Activated CD8-positive, alpha-beta memory T cell treated with anti-CD3 and anti-CD28 coated beads for 24 hours (primary cell): ENCODE measurements at places on chromosomes 6 and 20.

DNA sequence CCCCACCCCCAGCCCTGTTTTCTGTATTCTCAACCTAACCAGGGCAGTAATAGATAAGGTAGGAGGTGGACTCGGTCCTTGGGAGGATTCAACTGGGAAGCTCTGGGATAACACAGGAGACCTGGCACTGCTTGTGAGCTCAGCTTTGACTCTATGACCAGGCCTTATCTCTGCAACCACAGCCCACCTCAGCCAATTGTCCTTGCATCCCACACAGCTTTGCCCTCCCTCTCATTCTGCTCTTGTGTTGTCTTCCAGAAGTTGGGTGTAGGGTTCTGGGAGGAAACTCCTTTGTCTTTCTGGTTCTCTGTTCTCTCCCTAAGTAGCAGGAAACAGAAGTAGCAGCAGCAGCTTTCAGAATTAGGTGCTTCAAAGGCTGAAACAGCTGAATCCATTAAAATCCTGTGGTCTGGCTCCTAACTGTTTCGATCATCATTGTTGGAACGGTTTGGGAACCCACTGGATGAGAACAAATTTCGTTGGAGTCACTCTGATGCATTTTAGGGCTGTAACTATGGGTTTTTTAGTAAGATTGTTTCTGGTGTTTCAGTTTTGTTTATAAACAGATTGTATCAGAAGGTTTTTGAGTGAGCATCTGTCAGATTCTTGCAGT is 32.4 kb upstream of the SNX9 start:
- no peak for DNase-seq

DNA sequence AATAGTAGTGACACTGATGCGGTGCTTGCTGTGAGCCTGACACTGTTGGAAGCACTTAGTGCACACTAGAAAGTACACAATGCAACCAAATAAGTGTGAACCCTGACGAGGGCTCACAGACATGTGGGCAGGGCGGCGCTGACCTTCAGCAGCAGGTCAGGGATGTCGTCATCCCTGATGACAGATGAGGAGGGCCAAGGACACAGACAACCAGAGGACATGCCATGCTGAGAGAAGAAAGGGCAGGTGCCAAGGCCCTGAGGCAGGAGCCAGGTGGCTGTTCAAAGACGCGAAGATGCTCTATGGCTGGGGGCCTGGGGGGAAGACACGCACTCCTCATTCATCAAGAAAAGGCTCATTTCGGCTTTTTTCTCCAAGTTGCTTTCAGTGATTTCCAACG is 176.4 kb upstream of the CST7 start:
- DNase-seq: no peak

DNA sequence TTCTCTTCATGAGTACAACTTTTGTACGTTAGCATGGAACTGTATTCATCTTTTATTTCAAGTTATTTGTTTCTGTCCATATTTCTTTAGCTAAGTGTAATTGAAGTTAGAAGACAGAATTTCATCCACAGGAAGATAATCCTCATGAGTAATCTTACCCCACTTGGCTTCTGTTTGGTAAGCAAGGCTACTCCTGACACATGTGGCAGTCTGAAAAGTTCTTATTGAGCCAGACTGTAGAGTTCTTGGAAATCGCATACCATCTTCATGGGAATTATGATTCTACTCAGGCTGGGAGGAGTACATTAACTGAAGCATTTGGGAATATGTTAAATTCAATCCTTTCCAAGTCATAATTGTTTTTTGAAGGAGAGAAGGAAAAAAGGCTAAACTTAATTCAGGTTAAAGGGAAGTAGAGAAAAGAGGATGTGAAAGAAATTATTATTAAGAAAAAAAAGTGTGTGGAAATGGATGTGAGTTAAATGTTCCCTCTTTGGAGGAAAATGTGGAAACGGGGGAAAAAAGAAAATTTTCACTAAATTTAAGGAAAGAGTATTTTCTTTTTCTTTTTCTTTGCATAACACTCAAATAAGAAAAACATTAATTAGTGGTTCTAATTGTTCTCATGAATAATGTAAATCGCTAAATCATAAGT is 41.5 kb upstream of the TENT5A start:
- DNase-seq: no peak

DNA sequence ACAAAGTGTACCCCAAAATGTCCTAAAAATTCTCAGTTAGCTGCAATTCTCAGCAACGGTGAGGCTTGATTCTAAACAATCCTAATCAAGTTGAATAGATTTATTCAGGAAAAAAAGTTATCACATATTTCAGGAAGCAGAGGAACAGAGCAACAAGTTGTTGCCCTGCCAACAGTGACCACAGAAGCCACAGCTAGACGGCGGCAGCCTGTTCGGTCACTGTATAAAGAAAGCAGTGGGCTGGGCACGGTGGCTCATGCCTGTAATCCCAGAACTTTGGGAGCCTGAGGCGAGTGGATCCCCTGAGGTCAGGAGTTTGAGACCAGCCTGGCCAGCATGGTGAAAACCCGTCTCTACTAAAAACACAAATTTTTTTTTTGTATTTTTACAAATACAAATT is 171.2 kb upstream of the BMP5 start:
- DNase-seq: no peak

DNA sequence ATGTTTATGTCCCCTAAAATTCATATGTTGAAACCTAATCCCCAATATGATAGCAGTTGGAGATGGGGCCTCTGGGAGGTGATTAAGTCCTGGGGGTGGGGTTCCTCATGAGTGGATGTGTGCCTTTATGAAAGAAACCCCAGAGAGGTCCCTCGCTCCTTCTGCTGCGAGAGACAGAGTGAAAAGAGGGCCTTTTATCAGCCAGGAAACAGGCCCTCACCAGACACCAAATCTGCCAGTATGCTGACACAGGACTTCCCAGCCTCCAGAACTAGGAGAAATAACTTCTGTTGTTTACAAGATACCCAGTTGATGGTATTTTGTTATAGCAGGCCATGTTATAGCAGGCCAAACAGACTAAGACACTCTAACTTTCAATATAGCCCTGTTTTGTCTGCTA is 100.9 kb upstream of the NFATC2 start:
- no peak for DNase-seq

DNA sequence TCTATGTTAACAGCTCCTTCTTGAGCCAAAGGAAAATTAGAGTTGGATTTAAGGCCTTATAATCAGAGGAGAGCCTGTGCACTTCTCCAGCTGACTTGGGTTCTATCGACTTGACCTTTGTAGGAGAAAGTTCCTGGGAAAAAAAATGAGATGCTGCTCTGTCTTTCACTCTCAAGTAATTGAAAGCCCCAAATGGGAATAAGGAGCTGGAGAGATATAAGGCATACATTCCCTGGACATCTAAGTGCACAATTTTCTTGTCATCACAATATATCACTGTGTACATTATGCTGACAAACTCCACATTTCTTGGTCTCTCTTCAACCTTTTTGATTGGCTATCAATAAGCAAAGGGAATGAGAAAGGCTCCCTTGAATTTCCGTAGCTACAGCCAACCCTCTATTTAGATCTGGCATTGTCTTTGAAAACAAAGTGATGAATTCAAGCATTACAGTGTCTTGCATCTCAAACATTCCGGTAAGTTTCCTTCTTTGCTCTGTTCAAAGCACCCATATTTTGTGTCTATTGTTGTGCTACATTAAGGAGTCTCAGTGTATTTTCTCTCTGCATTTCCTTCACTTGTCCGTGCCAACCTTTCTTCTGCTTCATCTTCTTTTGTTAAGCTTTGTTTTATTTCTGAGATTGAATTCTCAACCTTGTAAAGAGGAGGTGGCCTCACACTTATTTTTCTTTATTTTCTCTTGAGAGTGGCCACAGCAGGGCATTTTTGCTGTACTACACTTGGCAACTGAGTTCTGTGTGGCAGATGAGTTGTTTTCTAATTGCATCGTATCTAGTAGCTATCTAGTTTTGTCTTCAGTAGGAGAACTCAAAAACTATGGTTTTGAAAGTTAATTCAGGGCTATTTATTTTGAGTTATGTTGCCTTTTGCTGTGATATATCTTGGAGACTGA is 450.3 kb upstream of the MAN1A1 start:
- DNase-seq: no peak

GRCh38 chr6:158409451-158409850 is 97.2 kb downstream of the TULP4 start:
- DNase-seq: no peak

DNA sequence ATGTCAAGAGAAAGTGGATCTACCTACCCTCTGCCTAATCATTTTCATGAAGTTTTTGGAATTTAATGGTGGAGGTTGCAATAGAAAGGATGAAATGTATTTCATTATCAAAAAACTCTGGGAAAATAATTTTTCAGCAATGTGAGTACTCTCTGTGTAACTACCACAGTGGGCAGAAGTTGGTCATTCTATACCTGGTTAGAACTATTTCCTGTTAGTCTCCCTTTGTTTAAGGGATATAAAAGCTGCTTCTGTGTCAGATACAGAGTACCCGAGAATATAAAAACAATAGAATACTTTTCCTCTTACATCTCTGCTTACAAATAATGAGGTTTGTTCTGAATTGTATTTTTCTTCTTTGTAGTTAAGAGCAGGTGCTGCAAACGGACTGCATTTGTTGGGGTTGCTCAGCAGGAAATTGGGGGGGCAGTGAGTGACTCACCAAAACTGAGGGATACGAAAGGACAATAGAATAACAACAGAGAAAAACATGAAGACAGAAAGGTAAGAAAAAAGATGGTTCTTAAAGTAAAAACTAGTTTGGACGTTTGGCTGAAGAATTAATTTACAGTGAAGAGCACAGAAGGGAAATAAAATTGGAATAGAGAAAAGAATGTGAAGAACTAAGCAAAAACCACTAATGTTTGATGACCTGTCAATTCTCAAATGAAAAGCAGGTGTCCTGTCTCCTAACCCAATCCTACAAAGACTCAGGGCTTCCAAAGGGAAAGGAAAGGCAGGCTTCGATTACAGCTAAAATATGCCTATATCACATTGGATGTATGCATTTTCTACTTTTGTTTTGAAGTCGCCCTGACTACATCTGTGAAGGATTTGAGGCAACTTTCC is 703.1 kb downstream of the RFPL4B start:
- no peak for DNase-seq

GRCh38 chr20:34713194-34713943 is 9.2 kb downstream of the TP53INP2 start:
- DNase-seq: no peak

DNA sequence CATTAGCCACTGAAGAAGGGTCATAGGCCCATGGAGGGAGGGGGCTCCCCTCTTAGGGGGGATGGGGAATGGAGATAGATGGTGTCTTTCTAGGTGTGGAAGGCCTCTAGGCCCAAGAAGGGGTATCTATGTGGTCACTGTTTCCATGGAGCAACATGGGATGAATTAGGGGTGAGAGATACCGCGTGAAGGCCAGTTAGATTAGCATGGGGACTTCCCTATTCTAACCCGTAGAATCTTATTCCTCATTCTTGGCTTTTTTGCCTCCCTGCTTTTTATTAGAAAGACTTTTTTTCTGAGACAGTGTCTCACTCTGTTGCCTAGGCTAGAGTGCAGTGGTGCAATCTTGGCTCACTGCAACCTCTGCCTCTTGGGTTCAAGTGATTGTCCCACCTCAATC is 3.2 kb downstream of the RAB44 start:
- DNase-seq: no peak

- DNase-seq: no peak
Measured at GRCh38 chr6:137734005-137734874, 132.8 kb upstream of the TNFAIP3 start.

- no peak for DNase-seq
Measured at GRCh38 chr6:158512809-158513208, 47.1 kb upstream of the TMEM181 start.

- no peak for DNase-seq
Measured at GRCh38 chr6:118326712-118327111, 221.4 kb upstream of the PLN start.

- no peak for DNase-seq
Measured at GRCh38 chr6:72624557-72625160, 2.8 kb downstream of the KCNQ5 start.

GRCh38 chr6:73631849-73632248 is 21.9 kb downstream of the SLC17A5 start:
- no peak for DNase-seq

DNA sequence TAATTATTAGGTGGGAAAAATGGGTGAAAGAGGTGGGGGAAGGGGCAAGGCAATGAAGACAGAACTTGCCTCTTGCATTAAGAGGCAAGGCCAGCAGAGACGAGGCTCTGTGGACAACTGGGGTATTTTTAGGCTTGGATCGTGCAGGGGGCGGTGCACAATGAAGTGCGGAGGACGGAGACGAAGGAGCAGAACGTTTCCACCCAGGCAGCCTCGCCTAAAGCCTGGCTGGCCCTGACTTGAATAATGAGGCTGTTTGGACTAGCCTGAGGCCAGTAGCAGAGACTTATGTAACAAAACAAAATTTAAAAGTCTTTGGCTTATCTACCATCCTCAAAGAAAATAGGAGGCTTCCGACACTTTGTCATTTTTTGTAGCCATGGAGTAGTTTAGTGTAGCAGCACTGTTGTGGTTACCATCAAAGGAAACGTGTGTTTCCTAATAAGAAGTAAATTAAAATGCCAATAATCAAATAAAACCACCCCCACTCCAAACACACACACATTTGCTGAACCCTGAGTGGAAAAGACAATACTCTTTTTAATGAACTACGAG is 370.0 kb upstream of the CNR1 start:
- DNase-seq: no peak

- DNase-seq: no peak
Measured at GRCh38 chr6:129890164-129890563, 29.0 kb upstream of the TMEM244 start.

GRCh38 chr20:2902291-2902690 is 29.0 kb downstream of the PTPRA start:
- no peak for DNase-seq

DNA sequence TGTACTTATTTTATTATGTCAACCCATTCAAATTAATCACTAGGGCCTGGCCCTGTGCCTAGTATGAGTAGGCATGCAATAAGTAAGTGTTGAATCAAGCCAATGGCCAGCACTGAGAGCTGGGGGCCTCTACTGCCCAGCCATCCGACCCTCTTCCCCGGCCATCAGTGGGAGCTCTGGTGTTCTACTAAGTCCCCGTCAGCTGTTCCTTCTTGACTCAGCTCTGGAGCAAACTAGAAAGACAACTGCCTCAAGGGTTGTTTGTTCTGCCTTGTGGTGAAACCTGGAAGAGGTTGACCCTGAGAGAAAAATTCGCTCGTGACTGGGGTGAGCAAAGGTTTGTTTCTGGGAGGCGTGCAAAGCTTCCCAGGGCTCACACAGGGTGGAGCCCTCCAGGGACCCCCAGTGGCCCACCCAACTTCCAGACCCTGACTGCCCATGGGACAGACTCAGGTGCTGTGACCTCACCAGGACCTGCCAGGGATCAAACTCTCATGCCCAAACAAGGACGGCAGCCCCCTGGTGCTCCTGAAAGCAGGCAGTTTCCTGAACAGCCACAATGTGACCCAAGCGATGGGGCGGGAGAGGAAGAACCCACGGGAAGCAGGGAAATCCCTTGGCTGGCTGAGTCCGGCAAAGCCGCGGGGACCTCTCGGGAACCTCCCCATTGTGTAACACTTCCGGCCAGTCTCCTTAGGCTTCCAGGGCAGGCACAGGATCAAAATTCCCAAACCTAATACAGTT is 50.4 kb downstream of the BANF2 start:
- DNase-seq: no peak
